HuH-7.5 (cell line): ENCODE measurements at places on chromosomes 5 and 9.

DNA sequence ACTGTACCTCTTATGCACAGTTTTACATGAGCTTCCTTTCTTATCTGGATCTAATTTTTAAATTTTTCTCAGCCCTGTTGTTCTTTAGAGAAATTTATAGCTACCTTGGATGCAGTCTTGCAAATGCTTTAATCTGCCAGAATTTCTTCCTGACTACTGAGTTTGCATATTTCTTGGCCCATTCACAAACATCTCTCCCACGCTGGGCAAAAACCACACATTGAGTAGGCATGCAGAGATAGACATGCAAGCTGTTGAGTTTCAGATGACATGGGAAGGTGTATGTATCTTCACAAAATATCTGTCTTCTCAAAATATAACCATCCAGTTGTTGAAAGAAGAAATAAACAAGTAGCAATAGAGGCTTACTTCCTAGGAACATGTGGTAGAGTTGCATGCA, 101.2 kb downstream of the PARP8 start:
- DNase-seq, result no peak

DNA sequence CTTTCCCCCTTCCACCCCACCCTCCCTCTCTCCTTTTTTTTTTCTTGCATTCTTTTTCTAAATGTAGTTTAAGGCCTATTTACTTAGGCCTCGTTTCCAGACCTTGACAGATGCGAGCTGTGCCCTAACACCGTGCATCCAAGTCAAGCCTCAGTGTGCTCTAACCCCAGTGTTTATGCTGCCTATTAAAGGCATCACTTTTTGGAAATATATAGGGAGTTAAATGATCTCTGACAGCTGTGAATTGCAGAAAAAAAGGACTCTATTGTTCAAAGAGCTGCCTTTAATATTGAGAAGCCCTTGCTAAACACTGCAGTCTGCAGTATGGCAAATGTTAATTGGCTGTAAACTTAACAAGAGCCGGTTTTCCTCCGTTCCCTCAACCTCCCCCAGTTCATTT, 270.4 kb upstream of the TUT7 start:
- DNase-seq, result no peak

DNA sequence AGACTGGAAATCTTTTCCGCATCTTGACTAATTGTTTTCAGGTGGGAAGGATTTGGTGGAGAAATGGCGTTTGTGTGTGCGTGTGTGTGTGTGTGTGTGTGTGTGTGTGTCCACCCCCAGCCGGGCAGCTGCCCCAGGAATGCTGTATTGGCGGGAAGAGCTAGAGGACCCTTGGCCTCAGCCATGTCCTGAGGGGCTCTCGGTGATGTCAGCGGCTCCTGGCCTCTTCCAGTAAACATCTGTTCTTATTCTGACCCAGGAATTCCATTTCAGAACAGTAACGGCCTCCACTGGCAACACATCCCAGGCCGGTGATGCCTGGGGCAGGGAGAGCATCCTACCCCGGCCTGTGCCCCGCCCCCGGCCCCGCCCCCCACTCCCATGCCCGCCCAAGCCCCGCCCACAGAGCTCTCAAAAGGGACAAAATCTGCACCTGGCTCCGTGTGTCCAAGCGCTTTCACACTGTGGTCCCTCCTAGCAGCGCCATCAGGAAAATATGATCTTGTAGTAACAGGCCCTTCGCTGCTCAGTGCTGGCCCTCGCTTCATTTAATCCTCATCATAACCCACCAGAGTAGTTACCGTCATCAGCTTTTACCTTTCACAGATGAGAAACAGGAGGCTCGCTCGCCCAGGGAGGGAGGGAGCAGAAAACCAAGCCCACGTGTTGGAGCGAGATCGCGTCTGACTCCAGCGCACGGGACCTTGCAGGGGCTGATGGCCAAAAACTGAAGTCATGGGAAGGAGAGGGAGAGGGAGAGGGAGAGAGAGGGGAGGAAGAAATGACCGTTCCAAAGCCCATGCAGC, 18.9 kb downstream of the ADAMTS2 start:
- DNase-seq, result no peak

DNA sequence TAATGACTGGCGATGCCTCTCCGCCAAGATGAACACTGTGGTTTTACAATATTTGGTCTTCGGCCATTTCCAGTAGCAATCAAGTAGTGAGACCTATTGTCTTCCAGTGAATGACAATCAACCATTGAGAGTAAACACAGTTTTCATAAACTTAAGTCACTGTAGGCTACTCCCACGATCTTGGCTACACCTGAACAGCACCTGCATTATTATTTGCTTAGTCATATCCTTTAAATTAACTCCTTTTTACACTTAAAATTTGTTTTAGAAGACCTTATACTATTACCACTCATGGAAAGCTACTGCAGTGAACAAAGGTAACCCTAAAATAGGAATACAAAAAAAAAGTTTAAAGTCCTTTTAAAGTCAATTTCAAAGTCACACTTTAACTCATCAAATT, 58.2 kb downstream of the ZNF354C start:
- DNase-seq, result no peak

DNA sequence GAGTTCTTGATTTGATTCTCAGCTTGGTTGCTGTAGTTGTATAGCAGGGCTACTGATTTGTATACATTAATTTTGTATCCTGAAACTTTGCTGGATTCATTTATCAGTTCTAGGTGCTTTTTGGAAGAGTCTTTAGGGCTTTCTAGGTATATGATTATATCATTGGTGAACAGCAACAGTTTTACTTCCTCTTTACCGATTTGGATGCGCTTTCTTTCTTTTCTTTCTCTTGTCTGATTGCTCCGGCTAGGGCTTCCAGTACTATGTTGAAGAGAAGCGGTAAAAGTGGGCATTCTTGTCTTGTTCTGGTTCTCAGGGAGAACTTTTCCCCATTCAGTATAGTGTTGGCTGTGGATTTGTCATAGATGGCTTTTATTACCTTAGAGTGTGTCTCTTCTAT, 158.9 kb downstream of the SAXO1 start:
- DNase-seq, result no peak

DNA sequence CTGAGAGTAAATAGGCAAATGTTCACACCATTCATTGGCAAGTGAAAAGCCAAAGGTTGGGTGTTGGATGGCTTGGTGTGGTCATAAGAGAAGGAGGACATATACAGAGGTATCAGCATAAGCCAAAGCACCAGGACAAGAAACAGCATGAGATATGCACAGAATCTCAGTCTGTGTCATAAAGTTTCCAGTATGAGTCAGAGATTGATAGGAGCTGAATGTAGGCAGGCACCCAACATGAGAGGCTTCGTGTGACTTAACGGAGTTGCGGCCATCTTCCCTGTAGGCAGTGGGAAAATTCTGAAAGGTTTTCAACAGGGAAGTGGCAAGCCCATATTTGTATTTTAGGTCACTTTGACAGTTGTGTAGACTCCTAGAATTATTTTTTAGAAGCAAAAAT, 54.5 kb downstream of the SNCAIP start:
- no peak for DNase-seq
